Left lobe of liver (tissue), 2 donors: ENCODE measurements at places on chromosomes 2 and 18. TPM values are rescaled to one million over a fixed set of nuclear protein-coding genes. Genes with fewer than 3 reads are reported as not detected.

PGAP1 gene
- total RNA-seq = 2.6 TPM

DNA sequence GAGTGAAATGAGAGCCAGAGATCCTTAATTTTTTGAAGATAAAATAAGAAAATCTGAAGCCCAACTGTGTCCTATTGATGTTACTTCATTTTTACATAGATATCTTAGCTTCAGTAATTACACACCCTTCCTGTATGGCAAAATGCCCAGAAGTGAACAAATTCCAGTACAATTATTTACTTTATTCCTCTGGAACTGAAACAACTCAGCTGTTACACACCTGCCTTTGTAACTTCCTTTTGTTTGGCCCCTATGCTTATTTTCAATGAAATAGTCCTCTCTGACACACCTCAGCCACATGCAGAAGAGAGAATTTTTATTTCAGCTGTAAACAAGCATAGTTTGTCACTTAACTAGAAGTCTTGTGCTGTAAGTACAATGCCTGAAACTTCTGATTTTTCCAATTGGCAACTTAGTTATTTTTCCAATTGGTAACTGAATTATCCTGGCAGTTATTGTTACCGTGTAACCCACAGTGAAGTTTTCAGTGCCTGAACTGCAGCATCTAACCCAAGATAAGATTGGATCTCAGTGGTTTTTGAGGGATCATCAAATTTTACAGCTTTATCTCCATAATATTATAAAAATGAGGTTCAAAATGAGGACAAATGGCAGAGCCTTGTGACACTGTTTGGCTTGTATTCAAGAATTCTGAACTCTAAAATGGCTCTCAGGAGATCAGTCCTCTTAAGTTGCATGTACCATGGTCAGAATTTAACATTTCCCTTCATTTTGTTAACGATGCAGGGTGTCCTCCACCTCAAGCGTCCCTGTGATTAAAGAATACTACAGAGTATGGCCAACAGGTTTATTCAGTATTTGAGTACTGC, 82.6 kb downstream of the PKP4 start:
- no peak for DNase-seq

GRCh38 chr2:221412978-221413377, 159.1 kb downstream of the EPHA4 start:
- no peak for DNase-seq

DNA sequence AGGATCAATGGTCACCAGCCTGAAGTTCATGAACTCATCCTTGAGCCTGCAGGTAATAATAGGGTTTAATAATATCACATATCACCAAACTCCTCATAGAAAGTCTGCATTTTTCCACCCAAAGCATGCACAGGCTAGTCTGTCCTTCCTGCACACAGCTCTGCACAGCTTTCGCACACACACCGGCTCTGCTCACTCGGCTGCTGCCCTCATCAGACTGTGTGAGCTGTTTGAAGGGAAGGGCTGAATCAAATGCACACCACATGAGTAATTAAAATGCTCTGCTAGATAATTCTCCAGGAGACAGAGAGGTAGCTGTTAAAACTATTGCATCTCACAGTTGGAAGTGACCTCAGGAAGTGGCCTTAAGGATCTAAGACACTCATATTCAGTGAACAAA, 108.4 kb upstream of the YPEL5 start:
- no peak for DNase-seq
